ENCODE measurements at places on chromosomes 16 and 17. TPM values are rescaled to one million over a fixed set of nuclear protein-coding genes. Genes with fewer than 3 reads are reported as not detected.
A peak's percentile ranks its signal among the peaks of the same experiment; 100 is the strongest.

C17orf113 gene
- polyA plus RNA-seq: 0.20 TPM

SOST gene
- polyA plus RNA-seq: not detected

DLX4 gene
- polyA plus RNA-seq: 0.48 TPM

CSH2 gene
- polyA plus RNA-seq: not detected

BTBD17 gene
- polyA plus RNA-seq: 0.72 TPM

DUSP3 gene
- polyA plus RNA-seq: 108 TPM

HOXB4 gene
- 4.5 TPM for polyA plus RNA-seq

CD300A gene
- 11.7 TPM for polyA plus RNA-seq

CRYBA1 gene
- polyA plus RNA-seq: not detected

TBC1D3K gene
- 0.24 TPM for polyA plus RNA-seq

DHX8 gene
- polyA plus RNA-seq: 37.7 TPM

DNA sequence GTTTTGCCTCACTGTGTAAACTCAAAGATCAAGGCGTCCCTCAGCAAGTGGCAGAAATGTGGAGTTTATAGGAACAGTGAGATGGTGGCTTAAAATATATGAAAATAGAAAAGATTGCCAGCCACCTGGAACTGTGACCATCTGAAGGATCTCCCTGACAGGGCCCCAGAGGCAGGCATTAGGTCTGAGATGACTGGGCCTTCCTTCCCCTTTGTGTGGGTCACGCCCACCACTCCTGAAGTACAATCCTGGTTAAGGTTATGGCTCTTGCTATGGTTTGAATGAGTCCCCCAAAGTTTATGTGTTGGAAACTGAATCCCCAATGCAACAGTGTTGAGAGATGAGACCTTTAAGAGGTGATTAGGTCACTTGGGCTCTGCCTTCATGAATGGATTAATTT, 6.4 kb downstream of the ST6GALNAC2 start:
- no peak for DNase-seq

DNA sequence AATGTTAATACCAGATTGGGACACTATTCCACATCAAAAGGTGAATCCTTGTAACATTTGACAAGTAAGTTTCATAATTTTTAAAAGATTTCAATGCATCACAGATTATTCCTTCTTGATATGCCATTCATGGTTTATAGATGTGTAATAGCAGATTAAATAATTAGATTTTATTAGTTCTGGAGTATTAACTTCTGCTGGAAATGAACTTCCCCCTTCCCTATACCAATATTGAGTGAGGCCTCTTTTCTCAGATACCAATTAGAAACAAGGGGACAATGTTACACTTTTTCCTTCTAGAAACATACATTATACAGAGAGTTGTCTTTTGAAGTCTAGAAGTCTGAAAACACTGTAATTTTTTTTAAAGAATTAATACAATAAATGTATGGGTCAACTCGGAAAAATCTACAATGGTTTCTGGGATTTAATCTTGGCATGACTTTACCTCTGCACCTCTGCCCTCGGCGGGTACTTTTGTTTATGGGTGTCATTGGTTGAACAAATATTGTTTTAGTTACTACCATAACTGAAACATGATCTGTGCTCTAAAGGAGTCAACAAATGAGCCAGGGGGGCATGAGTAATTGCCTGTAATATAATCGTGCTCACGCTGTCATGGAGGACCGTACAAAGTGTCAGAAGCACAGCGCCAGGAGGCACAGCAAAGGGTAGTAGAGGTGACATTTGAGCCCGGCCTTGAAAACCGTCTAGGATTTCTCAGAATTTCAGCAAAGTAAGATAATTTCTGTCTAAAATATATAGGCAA, 8.2 kb downstream of the LRRC37B start:
- no peak for DNase-seq

- DNase-seq: no peak
These were observed 957 bp downstream of the OXLD1 start for GRCh38 chr17:81665205-81666091.

DNA sequence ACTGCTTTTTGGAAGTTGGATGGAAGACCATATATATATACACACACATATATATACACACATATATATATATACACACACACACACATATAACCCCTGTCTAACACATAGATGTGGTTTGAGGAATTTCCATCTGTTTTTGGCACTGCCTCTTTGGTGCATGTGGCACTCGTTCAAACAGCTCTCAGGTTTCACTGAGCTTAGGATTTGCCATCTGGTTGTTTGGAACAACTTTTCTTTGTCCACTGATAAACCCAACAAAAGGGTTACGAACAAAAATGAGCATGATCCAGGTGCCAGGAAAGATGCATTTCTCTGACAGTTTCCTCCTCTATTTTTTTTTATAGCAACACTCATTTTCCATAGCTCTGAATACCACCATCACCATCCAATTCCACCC, 14.6 kb upstream of the KCNJ16 start:
- no peak for DNase-seq

GRCh38 chr16:71501547-71501946, 12.4 kb upstream of the ZNF19 start:
- DNase-seq: no peak

DNA sequence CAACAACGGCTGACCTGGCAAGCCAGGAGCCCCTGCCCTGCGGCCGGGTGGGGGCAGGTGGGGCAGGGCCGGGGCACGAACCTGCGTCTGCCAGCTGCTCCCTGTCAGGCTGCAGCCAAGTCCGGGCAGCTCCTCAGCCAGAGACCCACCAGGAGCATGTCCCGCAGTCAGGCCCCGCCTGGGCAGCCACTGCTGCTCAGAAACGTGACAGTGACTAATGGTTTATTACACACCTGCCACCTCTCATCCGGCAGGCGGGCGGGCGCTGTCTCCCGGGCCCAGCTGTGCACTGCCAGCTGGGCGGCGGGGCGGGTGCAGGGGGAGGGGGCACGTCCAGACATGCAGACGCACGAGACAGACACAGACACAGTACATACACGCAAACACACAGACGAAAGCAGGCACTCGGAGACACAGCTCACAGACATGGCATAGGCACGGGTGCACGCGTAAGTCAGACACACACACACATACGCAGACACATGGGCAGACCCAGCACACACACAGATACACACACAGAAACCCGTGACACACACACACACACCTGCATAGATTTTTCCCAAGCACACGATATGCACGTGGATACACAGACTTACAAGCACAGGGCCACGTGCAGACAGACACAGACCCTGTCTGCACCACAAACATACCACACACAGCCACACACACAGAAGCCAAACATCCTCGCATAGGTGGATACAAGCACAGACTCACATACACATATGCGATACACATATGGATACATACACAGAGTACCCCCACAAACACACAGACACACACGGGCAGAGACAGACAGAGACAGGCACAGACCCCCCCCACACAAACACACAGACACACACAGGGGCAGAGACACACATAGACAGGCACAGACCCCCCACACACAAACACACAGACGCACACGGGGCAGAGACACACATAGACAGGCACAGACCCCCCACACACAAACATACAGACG, 248.3 kb upstream of the CIBAR2 start:
- DNase-seq: no peak

DNA sequence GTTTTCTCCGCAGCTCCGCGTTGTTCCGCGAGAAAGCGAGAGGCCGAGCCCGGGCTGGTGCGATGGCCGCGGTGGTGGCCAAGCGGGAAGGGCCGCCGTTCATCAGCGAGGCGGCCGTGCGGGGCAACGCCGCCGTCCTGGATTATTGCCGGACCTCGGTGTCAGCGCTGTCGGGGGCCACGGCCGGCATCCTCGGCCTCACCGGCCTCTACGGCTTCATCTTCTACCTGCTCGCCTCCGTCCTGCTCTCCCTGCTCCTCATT, 404 bp downstream of the EMC6 start:
- no peak for DNase-seq

DNA sequence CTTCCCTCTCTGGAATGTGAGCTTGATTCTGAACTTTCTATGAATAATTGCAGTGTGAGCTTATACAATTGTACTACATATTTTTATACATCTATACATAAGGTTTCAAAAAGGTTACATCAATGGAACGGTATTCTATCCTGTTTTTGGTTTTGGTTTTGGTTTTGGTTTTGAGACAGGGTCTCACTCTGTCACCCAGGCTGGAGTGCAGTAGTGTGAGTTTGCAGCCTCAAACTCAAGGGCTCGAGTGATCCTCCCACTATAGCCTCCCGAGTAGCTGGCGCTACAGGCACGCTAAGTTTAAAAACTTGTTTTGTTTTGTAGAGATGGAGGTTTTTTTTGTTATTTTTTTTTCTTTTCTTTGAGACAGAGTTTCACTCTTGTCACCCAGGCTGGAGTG, 1.1 kb downstream of the CTRB1 start:
- DNase-seq: no peak

GRCh38 chr17:29390851-29391631, 878 bp downstream of the TAOK1 start:
- peak; percentile 53 for DNase-seq

GRCh38 chr17:33072421-33073161, 80.9 kb downstream of the SPACA3 start:
- DNase-seq: no peak

DNA sequence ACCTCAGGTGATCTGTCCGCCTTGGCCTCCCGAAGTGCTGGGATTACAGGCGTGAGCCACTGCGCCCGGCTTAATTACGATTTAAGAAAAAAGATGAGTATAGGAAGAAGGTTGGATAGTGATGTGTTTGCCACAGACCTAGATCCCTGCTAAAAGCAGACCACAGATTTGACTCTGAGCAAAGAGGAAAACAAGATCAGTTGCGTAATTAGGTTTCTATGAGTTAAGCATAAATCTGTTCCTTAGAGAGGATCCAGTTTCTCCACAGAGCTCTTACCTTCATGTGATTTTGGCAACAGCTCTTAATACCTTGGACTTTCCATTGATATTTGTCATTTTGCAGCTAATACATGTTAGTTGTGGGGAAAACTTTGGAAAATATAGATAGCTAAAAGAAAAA, 31.1 kb downstream of the CDH1 start:
- no peak for DNase-seq

- no peak for DNase-seq
These were observed 5.7 kb upstream of the NQO1 start for GRCh38 chr16:69732101-69732500.

GRCh38 chr17:42514867-42515266, 21.2 kb upstream of the NAGLU start:
- DNase-seq: no peak

DNA sequence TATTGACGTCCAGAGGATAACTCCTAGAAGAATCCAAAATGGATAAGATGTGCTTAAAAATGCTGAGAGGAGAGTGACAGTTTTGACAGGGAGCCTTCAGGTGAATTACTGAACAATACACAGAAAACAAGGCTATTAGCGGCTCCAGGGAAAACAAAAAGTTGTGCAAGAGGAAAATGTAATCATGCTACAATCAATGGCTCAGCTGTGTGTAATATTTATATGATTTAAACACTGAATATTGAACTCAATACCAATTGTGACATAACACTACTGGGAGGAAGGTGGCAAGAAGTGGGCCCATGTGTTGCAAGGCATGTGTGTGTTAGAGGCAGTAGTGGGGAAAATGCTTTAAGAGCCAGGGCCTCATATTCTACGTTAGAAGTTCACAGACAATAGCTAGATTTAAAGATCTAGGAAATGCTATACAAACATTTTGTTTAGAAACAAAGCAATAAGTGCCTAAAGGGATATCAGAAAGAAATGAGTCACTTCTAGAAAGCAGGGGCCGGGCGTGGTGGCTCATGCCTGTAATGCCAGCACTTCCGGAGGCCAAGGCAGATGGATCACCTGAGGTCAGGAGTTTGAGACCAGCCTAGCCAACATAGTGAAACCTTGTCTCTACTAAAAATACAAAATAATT, 253.2 kb upstream of the IRX5 start:
- DNase-seq: no peak

DNA sequence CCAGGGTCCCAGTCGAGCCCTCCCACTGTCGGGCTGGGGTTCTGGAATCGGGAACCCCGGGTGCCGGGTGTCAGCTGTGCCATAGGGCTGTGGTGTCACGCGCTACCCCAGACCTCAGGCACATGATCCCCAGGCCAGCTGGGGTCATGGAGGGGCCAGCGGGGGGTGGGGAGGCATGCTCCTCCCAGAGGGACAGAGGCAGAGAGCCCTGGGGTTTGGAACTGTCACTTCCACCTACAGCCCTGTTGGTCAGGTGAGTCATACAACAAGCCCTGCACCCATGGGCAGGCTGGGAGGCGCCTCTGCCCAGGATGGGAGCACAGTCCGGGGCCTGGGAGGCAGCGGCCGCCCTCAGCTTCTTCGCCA, 63.0 kb downstream of the BAIAP2 start:
- no peak for DNase-seq

DNA sequence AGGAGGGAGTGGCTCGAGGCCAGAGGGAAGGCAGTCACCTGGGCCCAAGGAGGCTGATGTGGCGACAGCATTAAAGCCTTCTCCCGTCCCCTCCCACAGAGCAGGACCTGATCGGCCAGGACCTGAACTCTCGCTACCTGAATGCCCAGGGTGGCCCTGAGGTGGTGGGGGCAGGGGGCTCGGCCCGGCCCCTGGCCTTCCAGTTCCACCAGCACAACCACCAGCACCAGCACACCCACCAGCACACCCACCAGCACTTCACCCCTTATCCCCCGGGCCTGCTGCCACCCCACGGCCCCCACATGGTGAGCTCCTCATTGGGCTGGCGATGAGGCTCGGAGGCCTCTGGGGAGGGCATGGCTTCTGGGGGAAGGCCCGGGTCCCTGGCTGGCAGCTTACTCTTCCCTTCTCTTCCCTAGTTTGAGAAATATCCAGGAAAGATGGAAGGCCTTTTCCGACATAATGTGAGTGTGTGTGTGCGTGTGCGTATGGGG, 6.4 kb downstream of the FBRS start:
- no peak for DNase-seq

DNA sequence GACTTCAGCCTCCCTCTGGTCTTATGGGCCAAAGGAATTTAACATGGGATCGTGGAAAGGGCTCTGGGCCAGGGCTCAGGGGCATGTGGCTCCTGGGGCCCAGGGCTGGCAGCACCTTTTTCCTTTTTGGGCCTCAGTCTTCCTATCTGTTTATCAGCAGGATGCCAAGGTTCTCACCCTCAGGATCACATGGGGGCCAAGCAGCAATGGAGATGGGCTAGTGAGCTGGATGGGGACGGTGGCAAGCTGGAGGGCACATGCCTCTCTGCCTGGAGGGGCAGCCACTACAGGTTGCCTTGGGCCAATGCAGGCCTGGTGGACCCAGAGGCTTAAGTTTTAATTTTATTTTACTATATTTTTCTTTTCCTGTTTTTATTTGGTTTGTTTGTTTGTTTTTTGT, 95.4 kb downstream of the CYLD start:
- no peak for DNase-seq

- DNase-seq: no peak
These were observed at the start of gene PDIA2 for GRCh38 chr16:283033-283805. Gene PDIA2 (plus strand): TSS chr16:283164. CDS start chr16:283170, 6 bp downstream.
